ENCODE measurements at places on chromosomes 4 and X.

- DNase-seq = no peak
Observed at GRCh38 chr4:5462896-5463295, 245.5 kb downstream of the EVC2 start.

DNA sequence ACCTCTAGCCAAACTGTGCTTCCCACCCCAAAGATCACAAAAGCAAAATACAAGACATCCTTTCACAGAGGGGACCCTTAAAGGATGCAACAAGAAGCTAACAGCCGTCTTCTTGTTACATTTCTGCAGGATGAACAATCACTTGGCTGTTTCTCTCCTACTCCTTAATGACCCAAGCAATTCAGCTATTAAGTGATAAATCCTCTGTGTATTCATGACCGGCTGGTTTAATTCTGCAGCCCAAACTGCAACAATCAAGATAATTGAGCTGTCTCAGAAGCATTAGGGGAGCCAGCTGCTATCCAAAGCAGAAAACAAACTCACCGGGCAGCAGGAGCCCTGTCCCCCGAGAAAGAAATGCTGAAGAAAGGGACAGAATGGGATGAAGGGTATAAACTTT lies 85.9 kb upstream of the ACSL4 start:
- DNase-seq = no peak

DNA sequence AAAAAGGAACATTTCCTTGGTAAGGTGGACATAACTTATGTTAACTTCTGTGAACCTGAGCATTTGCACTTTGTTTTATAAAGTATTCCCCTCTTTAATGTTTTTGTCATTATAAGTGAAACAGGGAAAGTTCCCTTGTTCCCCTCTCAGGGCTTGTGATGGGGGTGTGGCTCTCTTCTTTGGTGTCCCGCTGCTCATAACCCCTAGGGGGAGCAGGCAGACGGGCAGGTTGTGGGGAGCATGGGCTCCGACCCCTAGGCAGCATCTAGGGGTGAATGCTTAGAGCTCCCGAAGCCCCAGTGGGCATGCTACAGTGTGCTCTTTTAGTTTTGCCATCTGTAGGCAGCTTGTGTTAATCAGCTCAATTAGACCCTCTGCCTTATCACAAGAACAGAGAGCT lies 200.4 kb downstream of the DACH2 start:
- DNase-seq = no peak

- DNase-seq = no peak
Observed at GRCh38 chr4:18749391-18749790, 727.8 kb upstream of the LCORL start.

- no peak for DNase-seq
Observed at GRCh38 chr4:155173371-155173770, 35.1 kb upstream of the NPY2R start.

DNA sequence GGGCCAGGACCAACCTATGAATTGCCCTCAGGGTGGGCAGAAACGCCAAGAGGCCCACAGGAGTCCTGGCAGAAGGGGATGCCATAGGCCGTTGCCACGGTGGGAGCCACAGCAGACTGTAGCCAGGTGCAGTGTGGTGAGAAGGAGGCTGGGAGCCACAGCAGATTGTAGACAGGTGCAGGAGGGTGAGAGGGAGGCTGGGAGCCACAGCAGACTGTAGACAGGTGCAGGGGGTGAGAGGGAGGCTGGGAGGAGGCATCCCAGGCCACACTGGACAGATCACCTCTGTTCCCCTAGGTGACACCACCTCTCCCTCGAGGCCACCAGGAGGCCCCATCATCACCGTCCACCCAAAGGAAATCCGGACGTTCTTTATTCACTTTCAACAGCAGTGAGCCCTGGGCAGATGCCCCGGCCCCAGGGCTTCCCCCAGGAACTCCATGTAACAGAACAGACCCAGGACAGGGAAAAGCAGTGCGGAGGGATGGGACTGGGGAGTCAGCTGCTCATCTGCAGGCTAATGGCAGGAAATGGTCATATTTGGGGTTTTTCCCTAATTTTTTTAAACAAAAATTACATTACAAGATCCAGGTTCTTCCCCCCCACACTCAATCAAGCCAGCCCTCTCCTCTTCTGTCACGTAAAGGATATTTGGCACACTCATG lies 19.5 kb upstream of the MRFAP1 start:
- no peak for DNase-seq

- no peak for DNase-seq
Observed at GRCh38 chrX:71541210-71542022, 8.5 kb downstream of the OGT start.

- no peak for DNase-seq
Observed at GRCh38 chr4:43778187-43778915, 670.3 kb downstream of the KCTD8 start.

DNA sequence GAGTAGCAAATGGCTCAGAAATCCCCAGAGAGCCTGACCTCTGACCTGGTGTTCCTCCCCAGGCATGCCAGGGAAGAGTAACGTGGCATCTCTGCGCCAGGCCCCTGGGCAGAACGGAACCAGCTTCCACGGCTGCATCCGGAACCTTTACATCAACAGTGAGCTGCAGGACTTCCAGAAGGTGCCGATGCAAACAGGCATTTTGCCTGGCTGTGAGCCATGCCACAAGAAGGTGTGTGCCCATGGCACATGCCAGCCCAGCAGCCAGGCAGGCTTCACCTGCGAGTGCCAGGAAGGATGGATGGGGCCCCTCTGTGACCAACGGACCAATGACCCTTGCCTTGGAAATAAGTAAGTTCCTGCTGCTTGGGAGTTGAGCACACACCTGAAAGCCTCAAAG lies 83.4 kb upstream of the PACRGL start:
- DNase-seq = no peak

GRCh38 chr4:119666653-119667091 lies 38.1 kb upstream of the PDE5A start:
- DNase-seq = no peak

GRCh38 chr4:110510277-110510676 lies 34.3 kb downstream of the ENPEP start:
- DNase-seq = no peak

DNA sequence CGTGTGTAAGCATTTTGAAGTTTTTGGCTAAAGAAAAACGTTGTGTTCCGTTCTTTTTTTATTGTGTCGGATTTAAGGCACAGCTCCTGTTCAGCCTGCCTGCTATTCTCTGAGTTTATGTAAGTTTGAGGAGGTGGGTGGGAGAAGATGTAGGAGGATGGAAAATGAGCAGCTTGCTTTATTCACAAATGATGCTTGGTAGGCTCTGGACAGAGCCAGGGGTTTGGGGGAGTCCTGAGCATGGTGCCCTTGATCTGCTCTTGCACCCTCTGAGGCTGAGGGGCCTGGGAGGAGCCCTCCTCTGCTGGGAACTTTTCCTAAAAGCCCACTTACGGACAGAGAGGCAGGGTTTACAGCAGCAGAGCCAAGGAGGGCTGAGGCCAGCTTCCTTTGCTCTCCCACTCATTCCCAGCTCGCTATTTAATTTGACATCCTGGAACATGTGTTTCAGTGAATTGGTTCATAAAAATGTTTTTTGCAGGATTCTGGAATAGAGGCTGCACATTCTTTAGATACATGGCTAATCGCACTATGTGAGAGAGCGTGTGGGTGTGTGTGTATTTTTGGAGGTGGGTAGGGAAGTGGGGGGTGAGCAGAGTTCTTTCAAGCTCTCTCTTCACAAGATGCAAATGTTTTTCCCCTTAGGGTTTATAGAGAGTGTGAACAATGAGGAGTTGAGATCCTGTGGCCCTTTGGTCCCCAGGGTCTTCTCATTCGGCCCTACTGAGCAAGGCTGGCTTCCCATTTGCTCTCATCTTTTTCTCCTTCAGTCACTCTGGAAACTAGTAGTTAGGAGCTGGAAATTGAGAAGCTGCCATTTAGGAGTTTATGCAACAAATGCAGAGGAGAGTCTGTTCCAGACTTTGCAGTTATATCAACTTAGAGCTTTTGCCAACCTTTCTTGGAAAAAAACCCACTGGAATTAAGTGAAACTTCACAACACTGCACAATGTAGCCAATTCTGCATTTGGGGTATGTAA lies 32.1 kb downstream of the TMEM131L start:
- DNase-seq = no peak

GRCh38 chr4:158013858-158014257 lies 159.0 kb downstream of the GASK1B start:
- no peak for DNase-seq

DNA sequence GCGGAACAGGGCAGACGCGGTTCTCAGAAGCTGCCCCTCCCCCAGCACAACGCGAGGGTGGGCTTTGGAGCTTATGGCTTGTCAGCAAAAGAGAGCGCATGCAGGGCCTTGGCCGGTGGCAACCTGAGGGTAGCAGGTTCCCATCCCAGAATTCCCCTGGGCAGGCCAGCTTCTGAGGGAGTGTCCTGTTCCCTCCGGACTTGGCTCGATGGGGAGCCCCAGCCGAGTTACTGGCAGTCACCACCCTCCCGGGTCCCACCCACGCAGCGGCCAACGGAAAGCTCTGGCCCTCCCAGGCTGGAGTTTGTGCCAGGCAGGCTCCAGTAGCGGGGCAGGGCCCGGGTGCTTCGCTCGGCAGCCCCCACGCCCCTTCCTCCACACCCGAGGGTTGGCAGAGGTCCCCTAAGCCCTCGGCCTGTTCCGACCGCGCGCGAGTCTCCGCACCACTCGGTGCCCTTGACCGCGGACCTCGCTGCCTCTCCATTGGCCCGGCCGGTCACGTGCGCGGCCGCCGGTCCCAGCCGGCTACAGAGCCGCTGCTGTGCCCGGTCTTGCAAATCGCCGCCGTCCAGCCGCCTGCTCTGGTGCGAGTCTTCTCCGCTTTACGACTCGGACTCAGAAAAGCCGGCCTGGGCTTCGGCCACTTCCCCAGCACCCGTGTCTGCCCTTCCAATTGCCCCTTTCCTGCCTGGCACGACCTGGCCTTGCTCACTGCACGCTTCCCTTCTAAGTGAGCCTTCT lies 20.9 kb upstream of the MTM1 start:
- no peak for DNase-seq

Data from CD4-positive, alpha-beta T cell (primary cell).